Activated CD8-positive, alpha-beta memory T cell treated with anti-CD3 and anti-CD28 coated beads, Interleukin-2, amount 10 ng/mL, durations not matched to agents 7 days and 5 days (primary cell): ENCODE measurements at places on chromosomes 13 and 19.

- peak; percentile 61 for DNase-seq
Observed at GRCh38 chr19:13150931-13151604, 857 bp downstream of the IER2 start.

GRCh38 chr19:11578258-11579142, 1.1 kb upstream of the ACP5 start:
- peak; percentile 59 for DNase-seq

GRCh38 chr19:35851213-35852028, 883 bp downstream of the NPHS1 start:
- DNase-seq: no peak

- DNase-seq: no peak
Observed at GRCh38 chr13:112710855-112711527, 21.2 kb downstream of the ATP11A start.

- DNase-seq: no peak
Observed at GRCh38 chr13:66139701-66140100, 1090.4 kb downstream of the PCDH9 start.

- DNase-seq: no peak
Observed at GRCh38 chr13:51772105-51772455, 31.9 kb downstream of the DHRS12 start.

- DNase-seq: no peak
Observed at GRCh38 chr13:28097503-28097902, 2.9 kb downstream of the FLT3 start.

DNA sequence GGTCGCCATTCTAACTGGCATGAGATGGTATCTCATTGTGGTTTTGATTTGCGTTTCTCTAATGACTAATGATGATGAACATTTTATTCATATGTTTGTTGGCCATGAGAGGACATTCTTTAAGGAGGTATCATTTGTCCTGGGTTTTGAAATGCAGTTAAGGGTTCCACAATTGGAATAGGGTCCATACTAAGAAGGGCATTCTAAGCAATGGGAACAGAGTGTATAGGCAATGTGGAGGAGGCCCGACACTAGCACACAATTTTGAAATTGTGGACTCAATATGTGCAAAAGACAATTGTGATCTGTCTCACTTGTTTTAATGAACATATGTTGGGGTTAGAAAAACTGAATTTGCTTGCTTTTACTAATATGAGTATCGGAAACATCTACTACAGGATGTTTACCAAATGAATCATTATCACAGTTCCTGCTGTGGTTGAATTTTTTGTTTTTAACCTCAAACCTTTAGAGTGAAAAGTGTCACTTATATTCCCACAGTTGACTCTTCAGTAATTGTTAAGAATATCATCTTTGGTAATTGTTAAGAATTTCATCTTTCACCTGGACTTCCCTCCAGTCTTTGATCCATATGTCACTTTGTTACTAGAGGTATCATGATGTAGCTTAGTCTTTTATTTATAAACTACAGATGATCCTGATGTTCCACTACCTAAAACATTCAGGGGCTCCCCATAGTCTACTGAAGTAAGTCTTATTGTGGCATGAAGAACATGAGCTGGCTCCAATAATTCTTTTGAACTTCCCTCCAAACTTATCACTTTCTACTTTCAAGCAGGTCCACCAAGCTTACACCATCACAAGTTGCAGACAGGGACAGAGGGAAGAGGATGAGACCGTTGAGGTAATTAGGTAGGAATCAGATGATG, 109.7 kb upstream of the KLF12 start:
- no peak for DNase-seq

DNA sequence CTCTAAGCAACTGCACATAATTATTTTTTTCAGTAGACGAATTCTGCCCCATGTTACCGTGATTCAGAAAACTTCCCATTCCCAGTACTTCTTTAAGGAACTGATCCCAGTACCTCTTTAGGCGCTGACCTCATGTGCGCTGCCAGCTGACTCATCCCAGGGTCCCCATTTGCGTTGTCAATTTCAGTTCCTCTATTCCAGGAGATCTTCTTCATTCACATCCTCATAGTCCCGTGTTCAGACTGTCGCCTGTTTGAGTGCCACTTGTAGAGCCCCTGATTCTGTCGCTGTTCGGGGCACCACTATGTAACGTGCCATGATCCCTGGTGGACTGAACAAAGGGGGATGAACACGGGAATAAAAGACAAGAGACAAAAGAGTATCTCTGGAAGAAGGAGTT, 16.4 kb downstream of the FPR3 start:
- DNase-seq: no peak

GRCh38 chr13:110350509-110350908, 43.4 kb downstream of the COL4A2 start:
- no peak for DNase-seq

GRCh38 chr13:71242201-71242600, 624.8 kb downstream of the DACH1 start:
- DNase-seq: no peak

DNA sequence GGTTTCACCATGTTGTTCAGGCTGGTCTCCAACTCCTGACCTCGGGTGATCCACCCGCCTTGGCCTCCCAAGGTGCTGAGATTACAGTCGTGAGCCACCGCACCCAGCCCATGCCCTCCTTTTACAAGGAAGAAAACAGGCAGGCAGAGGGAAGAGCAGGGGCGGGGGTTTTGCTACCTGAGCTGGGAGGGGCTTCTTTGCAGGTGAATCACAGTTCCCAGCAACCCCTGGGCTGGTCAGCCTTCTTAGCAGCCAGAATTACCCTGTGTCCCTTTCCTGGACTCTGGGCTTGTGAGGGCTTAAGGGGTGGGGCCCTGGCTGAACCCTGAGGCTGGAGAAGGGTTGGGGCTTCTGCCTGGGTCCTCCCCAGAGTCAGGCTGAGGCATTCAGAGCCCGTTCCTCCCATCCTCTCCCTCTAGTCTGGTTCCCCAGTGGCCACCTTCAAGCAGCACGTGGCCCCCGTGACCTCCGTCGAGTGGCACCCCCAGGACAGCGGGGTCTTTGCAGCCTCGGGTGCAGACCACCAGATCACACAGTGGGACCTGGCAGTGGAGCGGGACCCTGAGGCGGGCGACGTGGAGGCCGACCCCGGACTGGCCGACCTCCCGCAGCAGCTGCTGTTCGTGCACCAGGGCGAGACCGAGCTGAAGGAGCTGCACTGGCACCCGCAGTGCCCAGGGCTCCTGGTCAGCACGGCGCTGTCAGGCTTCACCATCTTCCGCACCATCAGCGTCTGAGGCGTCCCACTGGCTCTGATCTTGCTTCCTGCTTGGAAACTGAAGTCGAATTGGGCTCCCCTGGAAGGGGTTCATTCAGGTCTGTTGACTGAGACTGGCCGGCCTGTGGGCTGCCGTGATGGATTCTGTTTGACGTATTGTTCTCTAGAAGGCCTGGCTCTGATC, 2.8 kb upstream of the KCNJ14 start:
- no peak for DNase-seq

GRCh38 chr19:39497996-39498797, 550 bp upstream of the DLL3 start:
- peak; percentile 43 for DNase-seq

DNA sequence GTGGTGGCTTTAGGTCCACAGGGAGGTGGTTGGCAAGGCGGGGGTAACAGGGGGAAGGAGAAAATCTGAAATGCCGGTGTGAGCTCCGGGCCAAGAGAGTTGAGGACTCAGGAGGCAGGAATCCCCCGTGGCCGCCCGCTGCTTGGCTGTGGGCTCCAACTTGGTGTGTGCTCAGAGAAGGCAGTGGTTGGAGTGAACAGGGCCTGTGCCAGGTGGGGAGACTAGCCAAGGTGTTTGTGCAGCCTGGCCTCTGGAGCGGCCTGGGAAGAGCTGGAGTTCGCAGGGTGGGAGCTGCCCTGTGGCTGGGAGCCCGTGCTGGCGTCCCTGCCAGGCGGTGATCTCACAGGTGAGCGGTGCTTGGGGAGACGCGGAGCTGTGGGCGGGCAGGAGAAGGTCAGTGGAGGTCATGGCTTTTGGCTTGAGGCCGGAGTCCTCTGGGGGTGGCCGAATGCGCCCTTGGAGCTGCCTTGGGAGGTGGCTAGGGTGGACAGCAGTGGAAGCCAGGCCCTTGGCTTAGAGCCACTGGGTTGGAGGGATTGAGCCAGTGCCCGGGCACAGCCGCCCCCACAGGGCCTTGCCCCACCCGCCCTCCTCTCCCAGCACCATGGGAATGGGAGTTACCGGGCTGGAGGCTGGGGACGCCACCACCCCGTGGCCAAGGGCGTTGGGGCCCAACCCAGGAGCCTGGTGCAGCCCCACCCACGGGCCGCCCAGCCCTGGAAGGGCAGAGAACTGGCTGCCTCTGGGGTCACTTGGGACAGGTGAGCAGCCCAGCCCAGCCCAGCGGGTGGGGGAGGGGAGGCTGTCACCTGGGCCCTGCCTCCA, 7.1 kb upstream of the CIRBP start:
- DNase-seq: no peak

DNA sequence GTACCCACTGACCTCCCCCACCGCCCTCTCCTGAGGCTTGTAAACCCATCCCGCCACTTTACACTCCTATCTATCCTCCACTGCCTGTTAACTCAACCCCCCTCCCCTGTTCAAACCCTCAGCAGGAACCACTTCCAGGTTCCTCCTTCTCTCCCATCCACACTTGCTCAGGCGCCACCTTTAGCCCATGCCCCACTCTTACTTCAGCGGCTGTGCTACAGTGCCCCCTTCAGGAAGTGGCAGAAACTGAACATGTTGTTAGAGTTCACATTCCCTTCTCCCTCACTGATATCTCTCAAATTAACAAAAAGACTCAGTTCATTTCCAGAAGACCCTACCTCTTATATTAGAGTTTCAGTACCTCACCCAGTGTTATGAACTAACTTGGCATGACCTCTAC, 49.4 kb downstream of the ZNF91 start:
- DNase-seq: no peak

GRCh38 chr13:76745261-76746200, 140.7 kb downstream of the KCTD12 start:
- no peak for DNase-seq

DNA sequence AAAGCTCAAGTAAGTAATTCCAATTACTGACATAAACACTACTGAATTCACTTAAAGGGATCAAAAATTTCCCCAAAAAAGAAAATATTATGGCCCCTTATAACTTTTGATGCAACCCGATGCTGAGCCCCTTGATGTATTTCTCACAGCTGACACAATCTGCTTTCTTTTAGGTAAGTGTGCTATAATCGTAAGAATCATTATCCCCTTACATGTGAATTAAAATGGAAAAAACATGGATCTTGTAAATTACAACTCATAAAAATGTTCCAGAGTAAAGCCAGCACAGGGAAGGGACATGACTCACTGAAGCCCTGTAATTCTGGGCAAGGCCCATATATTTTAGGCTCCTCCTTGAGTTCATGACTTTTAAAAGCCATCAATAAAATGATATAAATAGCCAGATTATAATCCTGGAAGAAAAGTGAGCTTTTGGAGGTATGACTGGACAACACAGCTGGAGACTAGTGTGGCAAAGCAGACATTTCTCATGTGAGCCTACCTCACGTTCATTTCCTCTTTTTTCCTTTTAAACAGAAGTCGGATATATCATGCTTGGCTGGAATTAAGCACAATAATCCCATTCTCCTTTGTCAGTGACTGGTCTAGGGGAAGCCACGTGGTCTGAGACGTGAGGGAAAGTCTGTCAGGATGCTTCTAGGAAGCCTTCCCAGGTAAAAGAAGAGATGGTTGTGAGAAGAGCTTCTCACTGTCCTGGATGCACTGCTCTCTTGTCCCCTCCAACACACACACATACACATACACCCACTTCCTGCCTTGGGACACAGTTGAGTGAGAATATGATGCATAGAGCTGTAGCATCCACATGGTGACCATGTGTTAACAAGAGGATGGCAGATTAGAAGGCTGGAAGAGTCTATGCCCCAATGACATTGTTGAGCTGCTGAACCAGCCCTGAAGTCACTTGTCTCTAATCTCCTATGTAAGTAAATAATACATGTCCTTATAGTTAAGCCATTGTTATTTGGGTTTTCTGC, 165.4 kb downstream of the RGCC start:
- DNase-seq: no peak

DNA sequence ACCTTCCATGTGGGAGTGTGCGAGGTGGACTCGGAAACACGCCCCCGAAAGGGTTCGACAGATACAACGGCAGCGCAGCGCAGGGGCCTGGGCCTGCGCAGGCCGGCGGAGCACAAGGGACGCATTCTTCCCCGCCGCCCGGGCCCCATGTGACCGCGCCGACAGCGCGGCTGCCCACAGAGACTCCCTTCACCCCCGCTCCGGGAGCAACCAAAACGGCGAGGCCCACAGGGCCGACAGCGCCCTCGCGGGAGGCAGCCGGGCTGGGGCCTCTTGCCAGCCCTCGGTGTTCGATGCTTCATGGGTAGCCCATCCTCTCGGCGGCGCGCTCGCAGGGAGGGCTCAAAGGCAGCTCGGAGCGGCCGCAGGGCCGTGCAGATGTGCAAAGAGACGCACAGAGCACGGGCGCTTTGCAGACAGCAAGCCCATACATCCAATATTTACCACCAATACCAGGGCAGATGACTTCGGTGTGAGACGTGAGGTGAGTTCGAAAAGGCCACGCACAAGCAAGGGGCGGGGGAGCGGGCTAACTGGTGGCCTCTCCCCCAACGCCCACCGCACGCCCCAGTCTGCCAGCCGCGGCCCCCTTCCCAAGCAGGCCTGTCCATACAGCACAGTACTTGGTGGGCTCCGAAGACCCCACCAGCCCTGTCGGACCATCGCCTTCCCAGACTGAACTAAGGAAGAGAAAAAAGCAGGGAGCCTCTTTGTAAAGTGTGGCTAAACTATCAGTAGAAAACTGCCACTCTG, 89.9 kb downstream of the CRYL1 start:
- no peak for DNase-seq

- no peak for DNase-seq
Observed at GRCh38 chr13:98778749-98779148, 26.3 kb upstream of the SLC15A1 start.

DNA sequence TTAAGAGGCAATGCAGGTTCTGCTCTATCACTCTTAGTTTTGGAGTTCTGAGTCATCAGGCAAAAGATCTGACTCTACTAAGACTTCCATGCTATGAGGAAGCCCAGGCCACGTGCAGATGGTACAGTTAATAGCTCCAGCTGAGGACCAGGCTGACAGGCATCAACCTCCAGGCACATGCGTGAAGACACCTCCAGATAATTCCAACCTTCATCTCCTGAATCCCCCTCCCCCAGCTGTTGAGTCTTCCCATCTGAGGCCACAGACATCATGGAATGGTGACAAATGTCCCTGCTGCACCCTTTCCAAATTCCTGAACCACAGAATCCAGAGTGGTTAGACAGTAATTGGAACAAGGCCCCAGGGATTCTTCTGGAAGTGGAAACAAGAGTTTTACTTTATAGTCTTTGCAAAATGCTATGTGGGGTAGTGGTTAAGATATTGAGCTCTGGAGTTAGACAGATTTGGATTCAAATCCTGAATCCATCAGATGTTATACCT, 183.8 kb downstream of the KLF5 start:
- no peak for DNase-seq

- no peak for DNase-seq
Observed at GRCh38 chr13:21287331-21287907, 111.0 kb downstream of the MRPL57 start.

DNA sequence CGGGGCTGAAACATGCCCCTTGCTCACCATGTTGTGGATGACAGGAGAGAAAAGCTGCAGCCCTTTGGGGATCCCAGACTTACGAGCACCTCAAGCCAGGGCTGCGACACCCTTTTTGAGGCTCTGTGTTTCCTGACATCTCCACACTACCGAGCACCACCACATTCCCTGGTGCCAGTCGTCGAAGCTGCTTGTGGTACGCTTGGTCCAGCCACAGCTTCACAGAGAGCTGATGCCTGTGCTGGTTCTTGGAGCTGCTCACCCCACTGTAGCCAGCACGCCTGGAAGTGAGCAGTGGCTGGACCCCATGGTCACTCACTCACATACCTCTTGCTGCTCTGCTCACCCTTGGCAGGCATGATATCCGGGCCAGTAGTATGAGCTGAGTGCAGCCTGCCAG, 367.5 kb downstream of the SLITRK6 start:
- no peak for DNase-seq
